ENCODE measurements at places on chromosomes 16 and 17. TPM values are rescaled to one million over a fixed set of nuclear protein-coding genes. Genes with fewer than 3 reads are reported as not detected.
A peak's percentile ranks its signal among the peaks of the same experiment; 100 is the strongest.

GRCh38 chr17:47852113-47852949, 1.4 kb upstream of the SP6 start:
- peaks cover 9% of the 10 kb centered on the region for H3K4me1 ChIP-seq
- peak; percentile 60 for DNase-seq
- H3K4me3 ChIP-seq: no peak overlapping the region
- no peaks in the 10 kb centered on the region for H3K36me3 ChIP-seq

- H3K4me1 ChIP-seq: peaks cover 12% of the 10 kb centered on the region
- no peaks in the 10 kb centered on the region for H3K27me3 ChIP-seq
- H3K27ac ChIP-seq: no peak overlapping the region
- no peak for DNase-seq
- H3K36me3 ChIP-seq: no peaks in the 10 kb centered on the region
- no peak overlapping the region for H3K4me3 ChIP-seq
These were observed 65.9 kb downstream of the PITPNC1 start for GRCh38 chr17:67442787-67443624.

- no peak overlapping the region for H3K4me3 ChIP-seq
- peaks cover 9% of the 10 kb centered on the region for H3K4me1 ChIP-seq
- no peaks in the 10 kb centered on the region for H3K27me3 ChIP-seq
- no peaks in the 10 kb centered on the region for H3K36me3 ChIP-seq
These were observed 25.1 kb upstream of the CNOT1 start for GRCh38 chr16:58654560-58655214.

GRCh38 chr16:48542020-48542473, 67.9 kb downstream of the N4BP1 start:
- H3K27me3 ChIP-seq: no peaks in the 10 kb centered on the region
- peak; percentile 95 for DNase-seq
- H3K4me1 ChIP-seq: peaks cover 10% of the 10 kb centered on the region
- no peak overlapping the region for H3K4me3 ChIP-seq
- no peak overlapping the region for H3K27ac ChIP-seq

GRCh38 chr17:8031950-8032349, 6.9 kb upstream of the ALOX15B start:
- no peak overlapping the region for H3K27ac ChIP-seq
- no peaks in the 10 kb centered on the region for H3K36me3 ChIP-seq
- H3K4me3 ChIP-seq: no peak overlapping the region

- no peaks in the 10 kb centered on the region for H3K36me3 ChIP-seq
- H3K4me1 ChIP-seq: peaks cover 16% of the 10 kb centered on the region
- no peak overlapping the region for H3K27ac ChIP-seq
- peak; percentile 78 for DNase-seq
- no peak overlapping the region for H3K4me3 ChIP-seq
These were observed 13.6 kb downstream of the PIMREG start for GRCh38 chr17:6457688-6458459.

Gene ADCY9
- 29.3 TPM for total RNA-seq

Gene SPECC1
- total RNA-seq: 155 TPM

Gene HSD3B7
- 45.6 TPM for total RNA-seq

Gene TCAP
- 0.29 TPM for total RNA-seq

Data from osteoblast (primary cell).